Mucosa of descending colon (tissue), 3 donors: ENCODE measurements at places on chromosomes 6 and 20. TPM values are rescaled to one million over a fixed set of nuclear protein-coding genes. Genes with fewer than 3 reads are reported as not detected.

C20orf144 gene
- total RNA-seq, result 0.24 TPM

BCAS1 gene
- 101 TPM for total RNA-seq

DYNLT2 gene
- total RNA-seq, result 2.4 TPM

WFDC12 gene
- total RNA-seq, result not detected

SOBP gene
- 31.5 TPM for total RNA-seq

SMAP1 gene
- total RNA-seq, result 47.3 TPM
